ENCODE measurements at places on chromosomes 7 and 10.
A peak's percentile ranks its signal among the peaks of the same experiment; 100 is the strongest.

- DNase-seq = no peak
Observed at GRCh38 chr7:123796568-123796967, 47.8 kb upstream of the WASL start.

- no peak for DNase-seq
Observed at GRCh38 chr7:121160150-121161008, 168.4 kb upstream of the WNT16 start.

DNA sequence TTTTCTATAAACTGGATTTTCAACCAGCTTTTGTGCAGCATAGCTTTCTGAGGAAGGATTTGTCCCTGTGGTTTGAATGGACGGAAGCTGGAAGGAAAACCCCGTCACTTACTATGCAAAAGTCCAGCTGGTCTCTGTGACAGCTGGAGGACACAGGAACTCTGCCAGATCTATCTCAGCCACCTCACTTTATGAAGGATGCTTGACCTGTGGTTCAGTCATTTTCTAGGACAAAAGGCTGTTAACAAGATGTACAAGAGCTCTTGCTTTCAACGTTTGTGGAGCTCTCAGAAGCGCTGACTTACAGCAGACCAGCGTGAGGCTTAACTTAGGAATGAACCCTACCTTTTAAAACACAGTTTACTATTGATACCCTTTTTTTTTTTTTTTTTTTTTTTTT lies 90.8 kb downstream of the CREM start:
- no peak for DNase-seq

GRCh38 chr10:80356563-80356988 lies at the start of the genes DYDC1 and DYDC2:
Gene DYDC1 (minus strand): TSS chr10:80356755. CDS start chr10:80352601, 4,154 bp downstream.
Gene DYDC2 (plus strand): TSS chr10:80356781. CDS start chr10:80362444, 5,663 bp downstream.
- DNase-seq = no peak

DNA sequence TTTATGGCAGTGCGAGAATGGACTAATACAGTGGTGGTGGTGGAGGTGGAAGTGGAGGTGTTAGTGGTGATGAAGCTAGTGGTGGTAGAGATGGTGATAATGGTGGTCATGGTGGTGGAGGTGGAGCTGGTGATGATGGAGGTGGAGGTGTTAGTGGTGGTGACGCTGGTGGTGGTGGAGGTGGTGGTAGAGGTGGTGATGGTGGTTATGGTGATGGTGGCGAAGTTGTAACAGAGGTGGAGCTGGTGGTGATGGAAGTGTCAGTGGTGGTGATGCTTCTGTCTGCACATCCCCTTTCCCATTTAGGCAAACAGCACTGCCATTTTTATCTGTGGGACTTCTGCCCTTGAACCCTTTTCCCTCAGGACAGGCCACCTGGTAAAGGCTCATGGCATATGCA lies 7.4 kb upstream of the PTPRN2 start:
- no peak for DNase-seq

- no peak for DNase-seq
Observed at GRCh38 chr10:113663908-113664307, at the start of gene NRAP. Gene NRAP (minus strand): TSS chr10:113664041. CDS start chr10:113663882, 159 bp downstream.

DNA sequence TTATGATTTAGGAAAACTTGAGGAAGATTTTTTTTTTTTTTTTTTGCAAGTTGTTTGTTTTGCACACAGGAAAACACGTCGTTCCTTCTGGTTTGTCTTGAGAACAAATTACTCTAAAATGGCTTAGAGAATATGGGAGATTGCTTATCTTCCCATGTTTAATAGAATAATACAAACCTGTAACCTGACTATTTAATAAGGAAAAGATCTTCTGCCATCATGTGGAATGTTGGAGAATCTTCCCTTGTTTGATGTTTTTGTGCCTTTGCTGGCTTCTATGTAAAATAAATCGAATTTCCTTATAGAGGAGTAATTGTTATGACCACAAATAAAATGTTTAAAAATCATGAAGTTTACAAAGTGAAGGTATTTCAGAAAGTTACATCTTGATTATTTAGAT lies 818.8 kb downstream of the GATA3 start:
- peak; percentile 18 for DNase-seq

DNA sequence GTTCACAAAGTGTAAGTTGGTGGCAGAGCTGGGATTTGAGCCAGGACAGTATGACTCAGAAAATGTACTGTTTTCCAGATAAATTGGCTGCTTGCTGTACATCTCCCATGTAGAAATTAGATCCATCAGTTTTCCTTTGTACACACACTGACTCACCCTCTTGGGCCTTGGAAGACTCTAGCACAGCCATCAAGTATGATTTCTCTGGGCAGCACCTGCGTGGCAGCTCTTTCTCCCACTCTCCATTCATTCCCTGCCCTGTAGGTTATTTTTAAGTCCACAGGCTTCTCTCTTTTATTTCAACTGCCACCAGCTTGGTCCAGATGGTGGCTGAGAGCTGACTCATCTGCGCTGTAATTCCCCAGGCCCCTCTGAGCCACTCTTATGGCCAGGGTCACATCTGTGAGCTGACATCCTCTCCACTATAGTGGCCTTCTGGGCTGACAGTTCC lies 28.3 kb upstream of the SDK1 start:
- DNase-seq = peak; percentile 59

GRCh38 chr7:34488766-34489165 lies 169.3 kb upstream of the NPSR1 start:
- no peak for DNase-seq
